T-helper 17 cell (primary cell): ENCODE measurements at places on chromosomes 3 and 15.

DNA sequence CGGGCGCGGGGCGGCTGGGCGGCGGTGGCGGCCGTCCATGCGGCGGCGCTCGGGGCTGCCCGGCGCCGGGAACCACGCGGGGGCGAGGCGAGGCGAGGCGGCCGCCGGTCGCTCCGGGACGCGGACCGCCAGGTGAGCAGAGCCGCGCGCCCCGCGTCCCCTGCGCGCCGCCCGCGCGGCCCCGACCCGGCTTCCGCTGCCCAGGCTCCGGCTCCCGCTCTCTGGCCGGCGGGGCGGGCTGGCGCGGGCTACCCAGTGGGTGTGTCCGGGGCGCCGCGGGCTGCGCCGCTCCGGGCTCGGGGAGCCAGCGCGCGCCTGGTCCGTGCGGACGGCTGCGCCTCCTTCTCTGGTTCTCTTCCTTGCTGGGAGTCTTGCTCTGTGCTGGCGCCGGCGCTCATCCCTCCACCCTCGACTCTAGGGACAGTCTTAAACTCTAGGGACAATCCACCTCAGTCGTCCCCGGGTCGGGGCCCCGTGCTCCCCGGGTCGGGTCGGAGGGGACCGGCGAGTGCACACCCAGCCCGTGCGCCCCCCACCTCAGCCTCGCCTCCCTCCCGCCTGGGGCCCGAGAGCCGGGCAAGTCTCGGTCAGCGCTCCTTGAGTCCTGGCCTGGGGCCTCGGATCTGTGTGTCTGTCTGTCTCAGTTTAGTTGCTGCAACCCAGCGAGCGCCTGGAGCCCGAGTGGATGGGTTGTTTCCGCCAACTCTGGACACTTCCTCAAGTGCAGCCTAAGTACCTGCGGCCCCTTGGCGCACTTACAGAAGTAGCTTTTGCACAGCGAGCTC lies 488 bp downstream of the THSD4 start:
- no peak for DNase-seq

GRCh38 chr15:33500432-33501195 lies 189.8 kb downstream of the RYR3 start:
- DNase-seq: no peak

- no peak for DNase-seq
Observed at GRCh38 chr3:102174832-102175374, 259.9 kb upstream of the ZPLD1 start.

DNA sequence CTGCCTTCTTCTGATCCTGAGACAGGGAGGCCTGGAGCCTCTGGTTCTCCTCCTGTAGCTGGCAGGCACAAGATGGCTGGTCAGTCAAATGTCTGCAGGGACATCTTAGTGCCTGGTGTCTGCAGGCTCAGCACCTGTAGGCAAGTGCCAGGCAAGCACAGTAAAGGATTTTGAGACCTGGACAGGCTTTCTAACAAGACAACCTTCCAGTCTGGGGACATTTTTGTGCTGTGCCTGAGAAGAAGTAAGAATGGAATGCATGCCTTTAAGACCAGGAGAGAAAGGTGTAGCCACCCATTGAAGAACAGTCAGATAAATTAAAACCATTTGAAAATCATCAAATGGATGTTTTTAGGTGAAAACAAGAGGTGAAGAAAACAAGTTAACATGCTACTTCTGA lies 31.2 kb downstream of the DZIP1L start:
- no peak for DNase-seq

- DNase-seq: no peak
Observed at GRCh38 chr3:122942937-122943827, 84.4 kb downstream of the SEMA5B start.

- no peak for DNase-seq
Observed at GRCh38 chr3:70849911-70850699, 537.7 kb upstream of the MDFIC2 start.
